Activated naive CD4-positive, alpha-beta T cell treated with anti-CD3 and anti-CD28 coated beads, Interleukin-2, amount 50 U/mL, for 72 hours (primary cell): ENCODE measurements at places on chromosomes 7 and 10. TPM values are rescaled to one million over a fixed set of nuclear protein-coding genes. Genes with fewer than 3 reads are reported as not detected.

The UCN3 gene
- not detected for total RNA-seq

The SYCE1 gene
- total RNA-seq, result not detected

The SLC13A1 gene
- total RNA-seq, result not detected

The CH25H gene
- total RNA-seq, result not detected

The GIMAP4 gene
- 336 TPM for total RNA-seq

The SLC16A9 gene
- total RNA-seq, result 0.07 TPM

The CCDC146 gene
- total RNA-seq, result 1.4 TPM

The EMX2 gene
- total RNA-seq, result not detected

- no peak for DNase-seq
Measured at GRCh38 chr10:71629131-71629530, 90.4 kb downstream of the C10orf105 start.

DNA sequence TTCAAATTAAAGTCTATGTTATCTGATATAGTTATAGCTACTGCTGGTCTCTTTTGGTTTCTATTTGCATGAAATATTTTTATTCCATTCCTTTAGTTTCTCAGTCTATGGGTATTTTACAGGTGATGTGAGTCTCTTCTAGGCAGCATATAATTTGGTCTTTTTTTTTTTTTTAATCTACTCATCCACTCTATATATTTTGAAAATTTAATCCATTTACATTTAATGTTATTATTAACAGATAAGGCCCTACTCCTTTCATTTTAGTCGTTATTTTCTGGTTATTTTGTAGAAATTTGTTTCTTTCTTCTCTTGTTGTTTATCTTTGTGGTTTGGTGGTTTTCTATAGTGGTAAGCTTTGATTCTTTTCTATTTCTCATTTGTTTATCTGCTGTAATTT, 58.8 kb downstream of the MALRD1 start:
- DNase-seq, result no peak

- DNase-seq, result no peak
Measured at GRCh38 chr10:21519941-21520436, 5.5 kb downstream of the SKIDA1 start.

DNA sequence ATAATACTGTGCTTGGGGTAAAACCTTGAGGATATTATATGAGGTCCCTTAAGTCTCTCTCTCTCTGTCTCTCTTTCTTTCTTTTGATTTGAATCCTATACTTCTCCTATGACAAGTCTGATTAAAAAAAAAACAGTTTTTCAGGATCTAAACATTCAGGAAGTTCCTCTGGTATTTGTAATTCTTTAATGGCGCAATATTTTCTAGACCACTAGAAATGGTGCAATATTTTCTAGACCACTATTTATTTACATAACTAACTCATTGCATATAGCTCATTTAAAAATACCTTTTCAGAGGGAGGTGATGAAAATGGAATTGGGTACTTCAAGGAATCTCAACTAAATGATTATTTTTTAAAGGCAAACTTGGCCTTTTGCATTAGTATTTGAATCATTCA, 1235.3 kb downstream of the GATA3 start:
- DNase-seq, result no peak

GRCh38 chr7:134873253-134873652, 93.8 kb downstream of the CALD1 start:
- DNase-seq, result no peak

DNA sequence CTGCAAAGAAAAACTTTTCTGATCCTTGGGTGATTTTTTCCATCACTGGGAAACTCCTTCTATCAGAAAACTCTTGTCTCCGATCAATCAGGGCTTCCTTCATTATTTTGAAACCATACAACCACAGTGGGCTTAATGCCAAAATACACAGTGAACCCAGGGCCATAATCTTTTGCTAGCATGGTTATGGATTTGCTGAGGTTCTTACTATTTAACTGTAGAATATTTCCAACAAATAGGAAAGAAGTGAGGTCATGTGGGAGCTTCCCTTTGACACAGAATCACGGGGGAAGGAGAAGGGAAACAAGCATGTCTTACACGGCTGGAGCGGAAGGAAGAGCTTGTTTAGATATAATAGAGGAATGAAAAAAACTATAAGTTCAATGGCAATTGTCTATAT, 1241.7 kb downstream of the REEP3 start:
- no peak for DNase-seq

GRCh38 chr7:112439476-112439875, 10.8 kb upstream of the IFRD1 start:
- DNase-seq, result no peak

- no peak for DNase-seq
Measured at GRCh38 chr10:96992721-96993120, 160.6 kb downstream of the LCOR start.

DNA sequence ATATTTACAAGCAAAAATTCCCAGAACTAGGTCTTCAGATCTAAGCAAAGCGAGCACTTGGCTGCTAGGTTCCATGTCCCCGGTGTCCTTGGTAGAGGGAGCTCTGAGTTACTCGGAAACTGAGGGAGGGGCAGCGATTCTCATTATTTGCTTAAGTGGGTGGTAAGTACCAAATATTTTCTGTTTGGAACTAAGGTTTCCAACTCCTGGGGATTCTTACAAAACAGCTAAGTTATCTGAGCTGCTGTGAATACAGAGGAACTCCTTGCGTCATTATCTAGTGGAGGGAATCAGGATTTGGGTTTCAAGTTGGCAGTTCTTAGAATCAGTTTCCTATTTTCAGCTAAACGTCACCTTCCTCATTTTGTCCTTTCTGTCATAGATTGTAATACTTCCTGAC, 76.8 kb upstream of the IKZF1 start:
- no peak for DNase-seq

DNA sequence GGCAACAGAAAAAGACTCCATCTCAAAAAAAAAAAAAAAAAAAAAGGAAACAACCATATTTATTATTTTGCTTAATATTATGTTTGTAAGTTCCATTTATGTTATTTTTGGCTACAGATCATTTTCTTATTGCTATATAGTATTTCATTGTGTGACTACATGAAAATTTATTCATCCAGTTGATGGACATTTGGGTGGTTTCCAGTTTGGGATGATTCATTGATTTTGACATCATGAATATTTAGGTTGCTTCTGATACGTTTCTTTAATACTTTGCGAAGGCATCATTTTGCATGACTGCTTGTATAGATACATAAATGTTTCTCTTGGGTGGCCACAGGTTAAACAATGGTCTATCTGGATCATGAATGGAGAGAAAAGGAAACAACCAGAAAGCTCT, 2.0 kb upstream of the NPSR1 start:
- no peak for DNase-seq

GRCh38 chr7:135620980-135621850, 41.1 kb upstream of the STMP1 start:
- no peak for DNase-seq

- no peak for DNase-seq
Measured at GRCh38 chr7:94195201-94195600, 191.0 kb upstream of the BET1 start.

- DNase-seq, result no peak
Measured at GRCh38 chr7:107474104-107474521, 4.3 kb downstream of the GPR22 start.

- no peak for DNase-seq
Measured at GRCh38 chr7:130309986-130310385, 17.0 kb downstream of the CPA4 start.

GRCh38 chr10:4373612-4374011, 452.4 kb upstream of the AKR1E2 start:
- DNase-seq, result no peak

DNA sequence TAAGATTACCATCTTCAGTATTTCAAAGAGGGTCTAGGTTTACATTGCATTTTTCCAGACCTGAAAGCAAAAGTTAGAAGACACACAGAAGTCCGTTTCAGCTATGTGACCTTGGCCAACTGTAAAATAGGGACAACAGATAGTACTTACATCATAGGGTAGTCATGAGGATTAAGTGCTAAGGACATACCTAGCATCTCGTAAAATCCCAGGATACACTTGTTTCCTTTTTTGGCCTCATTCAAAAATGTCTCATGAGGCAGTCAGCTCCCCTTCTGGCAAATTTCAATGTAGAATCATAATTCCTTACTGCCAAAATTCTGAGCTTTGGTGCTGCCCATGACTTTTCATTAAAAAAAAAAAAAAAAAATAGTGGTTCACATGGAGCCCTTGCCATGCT, 6.4 kb upstream of the DUSP5 start:
- no peak for DNase-seq

DNA sequence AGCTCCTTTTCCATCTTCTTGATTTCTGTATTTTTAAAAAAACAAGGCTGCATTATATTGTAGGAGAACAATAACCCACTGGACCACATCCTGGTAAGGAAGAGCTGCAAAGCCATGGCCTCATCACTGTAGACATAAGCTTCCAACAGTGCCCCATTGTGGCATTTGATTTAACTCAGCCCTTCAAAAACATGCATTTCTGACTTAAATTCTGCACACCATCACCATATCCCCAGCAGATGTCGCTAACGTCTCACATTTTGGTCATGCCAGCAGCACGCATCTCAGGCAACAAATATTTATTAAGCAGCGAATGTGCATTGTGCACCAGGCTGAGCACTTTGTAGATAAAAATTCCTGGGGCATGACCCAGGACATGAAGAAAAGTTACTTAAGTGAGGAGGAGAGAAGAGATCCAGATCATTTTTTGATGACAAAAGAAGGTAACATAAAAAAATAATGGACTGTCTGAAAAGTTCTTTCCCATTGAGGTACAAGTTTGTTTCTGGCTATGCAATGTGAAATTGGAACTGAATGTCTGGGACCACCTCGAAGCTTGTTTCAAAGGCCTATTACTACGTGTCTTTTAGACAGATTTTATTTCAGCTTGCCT, 164.6 kb upstream of the CDCA7L start:
- no peak for DNase-seq

- DNase-seq, result no peak
Measured at GRCh38 chr7:101865455-101865854, 48.0 kb downstream of the CUX1 start.

GRCh38 chr7:155988416-155988815, 176.2 kb upstream of the SHH start:
- peak; percentile 21 for DNase-seq

DNA sequence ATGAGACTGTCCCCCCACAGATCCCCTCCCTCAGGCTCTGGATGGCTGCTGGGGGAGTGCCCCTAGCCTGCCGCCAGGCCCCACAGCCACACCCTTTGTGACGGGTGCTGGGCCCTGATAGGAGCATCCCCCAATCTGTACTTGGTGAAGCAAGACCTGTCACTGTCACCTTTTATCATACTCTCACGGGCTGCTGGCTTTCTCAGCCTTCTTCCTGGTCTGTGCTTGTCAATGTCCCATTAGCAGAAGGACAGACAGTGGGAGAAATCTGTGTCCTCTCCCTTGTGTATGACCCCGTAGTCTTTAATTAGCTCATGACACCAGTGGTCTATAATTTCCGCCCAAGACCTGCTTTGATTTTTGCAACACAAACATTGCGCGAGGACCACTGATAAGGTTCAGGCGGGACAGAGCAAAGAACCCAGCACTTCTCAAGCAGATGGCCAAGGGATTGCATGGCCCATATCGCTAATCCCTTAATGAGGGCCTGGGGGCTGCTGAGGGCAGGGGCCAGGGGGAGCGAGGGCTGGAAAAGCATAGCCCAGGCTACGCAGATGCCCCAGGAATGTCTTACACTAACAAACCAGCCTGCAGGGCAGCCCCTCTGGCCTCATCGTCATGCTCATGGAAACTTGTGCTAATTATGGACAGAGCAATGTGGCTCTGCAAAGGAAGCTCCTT, 127.8 kb downstream of the PTPN20 start:
- DNase-seq, result no peak

GRCh38 chr7:126696256-126697038, 556.3 kb downstream of the GRM8 start:
- DNase-seq, result no peak

GRCh38 chr10:56912043-56912442, 551.0 kb upstream of the ZWINT start:
- no peak for DNase-seq

DNA sequence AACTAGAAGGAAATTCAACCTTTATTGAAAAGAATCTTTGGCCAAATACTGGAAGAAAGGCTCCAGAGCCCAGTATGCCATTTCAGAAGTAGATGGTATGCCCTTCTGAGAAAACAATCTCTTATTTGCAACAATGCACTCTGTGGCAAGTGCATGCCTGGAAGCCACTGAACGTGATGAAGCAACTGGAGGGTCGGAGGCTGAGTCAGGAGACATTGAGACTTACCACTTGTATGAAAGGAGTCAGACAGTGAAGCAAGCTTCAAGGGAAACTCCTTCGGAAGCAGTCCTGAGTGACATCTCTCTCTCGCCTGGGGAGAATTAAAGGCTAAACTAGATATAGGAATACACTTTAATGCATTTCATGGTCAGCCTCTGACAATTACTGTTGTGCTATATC, 353.7 kb downstream of the NRG3 start:
- no peak for DNase-seq

GRCh38 chr7:154858836-154859537, 143.9 kb downstream of the PAXIP1 start:
- DNase-seq, result no peak

DNA sequence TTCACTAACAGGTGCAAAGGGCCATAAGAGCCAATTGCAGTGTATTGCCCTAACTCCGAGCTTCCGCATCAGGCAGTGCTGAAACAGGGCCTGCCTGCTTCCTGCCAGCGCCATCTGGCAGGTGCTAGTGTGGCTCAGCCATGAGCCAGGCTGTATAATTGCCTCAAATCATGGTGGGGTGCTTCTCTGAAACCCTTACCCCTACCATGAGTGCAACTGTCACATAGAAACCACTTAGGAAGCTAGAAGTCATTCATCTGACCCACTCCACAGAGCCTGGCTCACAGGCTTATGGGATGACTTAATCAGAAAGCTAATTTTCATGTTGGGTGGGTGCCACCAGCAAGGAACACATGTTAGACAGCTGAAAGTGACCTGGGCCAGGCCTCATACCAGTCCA, 133.3 kb upstream of the LAMB4 start:
- DNase-seq, result no peak

- DNase-seq, result no peak
Measured at GRCh38 chr7:151405056-151405455, 4.8 kb downstream of the WDR86 start.

GRCh38 chr10:101763141-101763846, 12.6 kb downstream of the FGF8 start:
- no peak for DNase-seq

GRCh38 chr7:55020466-55020871, 1.7 kb downstream of the EGFR start:
- DNase-seq, result no peak

GRCh38 chr10:120103738-120104560, 211.4 kb downstream of the SEC23IP start:
- DNase-seq, result no peak
